ENCODE measurements at places on chromosomes 16 and 17.

GRCh38 chr17:17366941-17367875, 64.0 kb downstream of the NT5M start:
- no peak for DNase-seq

DNA sequence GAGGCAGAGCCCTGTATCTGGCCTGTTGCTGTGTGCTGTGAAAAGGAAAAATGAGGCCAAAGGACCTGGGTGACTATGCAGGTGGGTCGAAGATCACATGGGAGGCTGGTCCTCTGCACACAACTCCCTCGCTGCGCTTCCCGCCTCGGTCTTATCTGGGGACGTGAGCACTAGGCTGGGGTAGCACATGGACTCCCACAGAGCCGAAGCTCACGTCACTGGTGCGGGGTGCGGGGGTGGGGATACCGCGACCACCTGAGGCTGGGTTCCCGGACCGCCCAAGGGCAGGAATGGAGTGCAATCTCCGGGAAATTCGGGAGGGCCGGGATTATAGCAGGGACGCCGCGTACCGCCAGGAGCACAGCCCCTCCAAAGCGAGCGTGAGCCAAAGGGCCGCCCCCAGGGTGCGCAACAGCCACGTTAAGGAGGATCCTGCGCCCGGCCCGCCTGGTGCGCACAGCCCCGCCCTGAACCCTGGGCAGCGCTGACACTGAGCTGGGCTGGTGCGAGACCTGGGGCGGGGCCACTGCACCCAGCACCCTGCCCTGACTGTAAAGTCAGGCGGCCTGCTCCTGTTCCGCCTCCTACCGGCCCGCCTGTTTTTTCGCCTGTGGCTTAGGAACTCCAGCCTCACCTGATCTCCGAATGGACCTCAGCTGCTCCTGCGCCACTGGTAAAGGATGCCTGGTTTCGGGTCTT, 4.8 kb downstream of the MT1A start:
- DNase-seq = no peak

DNA sequence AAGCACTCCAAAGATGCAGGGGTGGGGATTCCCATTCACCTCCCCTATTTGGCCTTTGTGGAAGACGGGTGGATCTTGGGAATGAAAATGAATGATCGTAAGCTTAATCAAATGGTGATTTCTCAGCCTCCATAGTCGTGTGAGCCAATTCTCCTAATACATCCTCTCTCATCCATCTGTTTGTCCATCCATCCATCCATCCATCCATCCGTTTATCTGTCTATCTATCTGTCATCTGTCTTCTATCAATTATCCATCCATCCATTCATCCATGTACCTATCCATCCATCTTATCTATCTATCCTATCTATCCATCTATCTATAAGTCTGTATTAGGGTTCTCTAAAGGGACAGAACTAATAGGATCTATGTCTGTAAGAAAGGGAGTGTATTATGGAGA, 7.8 kb downstream of the RNF213 start:
- DNase-seq = no peak

DNA sequence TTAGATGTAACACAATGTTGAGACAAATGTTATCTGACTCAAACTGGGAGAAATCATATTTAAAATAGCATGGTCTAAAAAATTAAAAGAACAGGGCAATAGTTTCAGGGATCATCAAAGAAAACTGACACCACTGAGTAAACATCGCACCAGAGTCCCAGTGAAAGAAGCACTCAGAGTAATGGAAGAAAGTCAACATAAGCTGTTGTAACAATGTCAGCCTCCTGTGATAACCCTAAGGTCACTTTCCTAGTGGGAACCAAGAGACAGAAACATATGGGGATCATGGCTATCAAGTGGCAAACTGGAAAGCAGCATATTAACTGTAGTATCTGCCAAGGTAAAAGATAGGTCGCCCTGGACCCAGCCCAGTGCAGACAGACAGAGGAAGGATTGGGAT, 160.8 kb downstream of the CA10 start:
- DNase-seq = no peak

GRCh38 chr16:52470585-52470984, 76.4 kb downstream of the TOX3 start:
- DNase-seq = no peak

GRCh38 chr16:68287276-68288251, 23.2 kb downstream of the SLC7A6OS start:
- no peak for DNase-seq

Data from forelimb muscle (tissue), 1 donor.